ENCODE measurements at places on chromosomes 11 and 22. TPM values are rescaled to one million over a fixed set of nuclear protein-coding genes. Genes with fewer than 3 reads are reported as not detected.
A peak's percentile ranks its signal among the peaks of the same experiment; 100 is the strongest.

SCGB2A2 gene
- total RNA-seq: not detected

DRG1 gene
- total RNA-seq: 64.8 TPM

CRYBB3 gene
- not detected for total RNA-seq

BDNF gene
- total RNA-seq: 2.5 TPM

SMIM35 gene
- total RNA-seq: not detected

PLAAT4 gene
- 0.67 TPM for total RNA-seq

HPS4 gene
- total RNA-seq: 38.3 TPM

- DNase-seq: no peak
Observed at GRCh38 chr11:65553301-65554001, 4.7 kb downstream of the LTBP3 start.

GRCh38 chr11:123091506-123091905 is 29.6 kb upstream of the HSPA8 start:
- no peak for DNase-seq

DNA sequence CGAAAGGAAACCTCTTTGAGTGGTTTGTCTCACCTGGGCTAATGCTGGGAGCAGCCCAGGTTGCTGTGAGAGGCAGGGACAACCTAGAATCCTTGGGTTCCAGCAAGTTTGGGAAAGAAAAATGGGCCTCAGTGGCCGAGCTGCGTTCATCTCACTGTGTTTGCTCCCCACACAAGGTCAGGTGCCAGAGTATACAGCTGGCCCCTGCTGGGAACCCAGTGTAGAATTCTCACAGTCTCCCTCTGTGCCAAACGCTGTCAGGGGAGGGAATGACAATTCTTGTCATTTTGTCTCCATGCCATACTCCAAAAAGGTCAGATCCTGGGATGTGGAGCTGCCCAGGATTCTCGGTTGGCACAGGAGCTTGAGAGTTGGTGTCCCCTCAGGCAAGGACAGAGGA is 4.3 kb downstream of the DGKZ start:
- DNase-seq: no peak

GRCh38 chr22:42773167-42773566 is 52.5 kb upstream of the A4GALT start:
- DNase-seq: no peak

DNA sequence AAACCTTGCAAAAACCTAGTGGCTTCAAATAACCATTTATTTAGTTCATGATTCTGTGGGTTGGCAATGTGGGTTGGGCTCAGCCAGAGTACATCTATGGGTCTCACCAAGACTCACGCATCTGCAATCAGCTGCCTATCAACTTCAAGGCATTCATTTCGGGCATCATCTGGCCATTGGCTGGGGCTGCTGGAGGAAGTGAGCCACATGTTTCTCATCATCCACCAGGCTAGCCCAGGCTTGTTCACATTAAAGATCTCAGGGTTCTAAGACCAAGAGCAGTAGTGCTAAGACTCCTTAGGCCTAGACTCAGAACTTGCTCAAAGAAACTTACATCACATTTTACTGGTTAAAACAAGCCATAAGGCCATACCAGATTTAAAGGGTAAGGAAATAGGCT is 478.9 kb upstream of the ARHGAP42 start:
- DNase-seq: peak; percentile 46
